Esophagus muscularis mucosa (tissue), 4 donors: ENCODE measurements at places on chromosomes 12 and 14. TPM values are rescaled to one million over a fixed set of nuclear protein-coding genes. Genes with fewer than 3 reads are reported as not detected.

- no peaks in the 10 kb centered on the region for H3K27me3 ChIP-seq
- no peaks in the 10 kb centered on the region for H3K36me3 ChIP-seq
- H3K27ac ChIP-seq: no peak overlapping the region
- peaks cover 12% of the 10 kb centered on the region for H3K4me1 ChIP-seq
- no peak overlapping the region for H3K4me3 ChIP-seq
Measured at GRCh38 chr12:29672580-29672979, 111.2 kb downstream of the TMTC1 start.

GRCh38 chr14:26175658-26176057 is 422.2 kb downstream of the NOVA1 start:
- H3K4me3 ChIP-seq: no peak overlapping the region
- DNase-seq: no peak
- no peaks in the 10 kb centered on the region for H3K4me1 ChIP-seq
- H3K27ac ChIP-seq: no peak overlapping the region
- no peaks in the 10 kb centered on the region for H3K36me3 ChIP-seq
- H3K27me3 ChIP-seq: no peaks in the 10 kb centered on the region

DNA sequence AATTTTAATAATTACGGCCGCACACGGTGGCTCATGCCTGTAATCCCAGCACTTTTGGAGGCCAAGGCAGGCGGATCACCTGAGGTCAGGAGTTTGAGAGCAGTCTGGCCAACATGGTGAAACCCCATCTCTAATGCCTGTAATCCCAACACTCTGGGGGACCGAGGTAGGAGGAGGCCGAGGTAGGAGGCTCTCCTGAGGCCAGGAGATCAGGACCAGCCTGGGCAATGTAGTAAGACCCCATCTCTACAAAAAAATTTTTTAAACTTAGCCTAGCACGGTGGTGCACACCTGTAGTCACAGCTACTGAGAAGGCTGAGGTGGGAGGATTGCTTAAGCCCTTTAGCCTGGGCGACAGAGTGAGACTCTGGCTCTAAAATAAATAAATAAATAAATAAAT is 5.6 kb upstream of the CFAP73 start:
- H3K36me3 ChIP-seq: no peaks in the 10 kb centered on the region
- no peak overlapping the region for H3K27ac ChIP-seq

Gene KHNYN
- 75.8 TPM for total RNA-seq

Gene MSI1
- total RNA-seq: not detected
